HCT116 (cell line): ENCODE measurements at places on chromosomes 3 and 15.

DNA sequence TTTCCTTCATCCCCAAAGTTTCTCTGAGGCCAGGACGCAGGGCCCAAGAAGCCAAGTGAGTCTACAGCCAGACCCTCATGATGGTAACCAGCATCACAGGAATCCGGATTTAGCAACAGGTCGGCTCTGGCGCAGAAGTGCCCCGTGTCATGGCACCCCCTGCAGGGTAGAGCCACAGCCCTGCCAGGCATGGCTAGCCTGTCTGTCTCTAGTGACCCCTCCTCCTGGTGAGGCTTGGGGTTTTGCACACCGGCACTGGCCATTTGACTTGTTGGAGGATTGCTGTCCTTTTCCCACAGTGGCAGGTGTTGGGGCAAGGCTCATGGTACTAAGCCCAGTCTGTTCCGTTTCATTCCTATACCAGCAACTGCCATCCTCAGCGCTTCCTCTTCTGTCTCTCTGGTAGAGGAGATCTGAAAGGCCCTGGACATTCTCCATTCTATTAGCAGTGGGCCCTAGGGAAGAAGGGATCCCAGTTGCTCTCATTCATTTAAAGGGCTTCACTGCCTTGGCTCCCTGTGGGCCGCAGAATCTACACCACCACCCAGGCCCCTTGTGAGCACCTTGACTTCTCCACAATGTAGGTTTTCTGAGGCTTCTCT, 9.4 kb upstream of the CHAC1 start:
- no peak overlapping the region for H3K4me3 ChIP-seq
- no peaks in the 10 kb centered on the region for H3K36me3 ChIP-seq
- no peak for DNase-seq
- no peaks in the 10 kb centered on the region for H3K27me3 ChIP-seq
- peaks cover 12% of the 10 kb centered on the region; the same call in 1 of the 2 replicates for H3K4me1 ChIP-seq

GRCh38 chr15:67043939-67044771, 21.2 kb upstream of the SMAD3 start:
- no peak overlapping the region for H3K4me3 ChIP-seq
- peak overlapping the region; percentile 50 for H3K27ac ChIP-seq
- no peak for DNase-seq
- peaks cover 29% of the 10 kb centered on the region for H3K4me1 ChIP-seq

DNA sequence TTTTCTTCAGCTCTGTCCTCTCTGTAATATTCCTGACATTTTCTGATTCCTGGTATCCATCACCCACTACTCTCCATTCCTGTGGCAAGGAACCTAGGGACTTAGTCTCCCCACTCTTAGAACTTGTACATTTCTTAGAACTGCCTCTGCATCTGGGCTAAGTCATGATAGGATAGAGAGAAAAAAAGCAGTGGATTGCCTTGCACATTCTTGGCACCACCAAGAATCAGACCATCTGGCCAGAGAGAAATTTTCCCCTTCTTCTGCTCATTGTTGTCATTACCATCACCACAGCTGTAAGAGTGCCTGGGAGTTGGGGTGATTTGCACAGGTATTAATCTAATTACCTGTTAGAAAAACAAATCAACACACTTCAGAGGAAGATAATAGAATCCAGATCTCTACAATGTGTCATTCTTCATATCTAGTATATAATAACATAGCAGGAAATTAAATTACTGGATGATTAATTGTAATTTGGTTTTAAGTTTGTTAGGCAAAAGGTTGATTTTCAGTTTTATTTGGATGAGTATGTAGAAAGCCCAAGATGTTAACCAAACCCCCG, 264.8 kb upstream of the ZPLD1 start:
- no peaks in the 10 kb centered on the region for H3K27me3 ChIP-seq
- DNase-seq = no peak
- no peaks in the 10 kb centered on the region for H3K4me1 ChIP-seq
- no peak overlapping the region for H3K27ac ChIP-seq
- H3K4me3 ChIP-seq = no peak overlapping the region

GRCh38 chr3:56826831-56827722, 25.3 kb upstream of the ARHGEF3 start:
- peaks cover 32% of the 10 kb centered on the region for H3K4me1 ChIP-seq
- no peak overlapping the region for H3K4me3 ChIP-seq
- H3K36me3 ChIP-seq = no peaks in the 10 kb centered on the region
- no peak for DNase-seq

DNA sequence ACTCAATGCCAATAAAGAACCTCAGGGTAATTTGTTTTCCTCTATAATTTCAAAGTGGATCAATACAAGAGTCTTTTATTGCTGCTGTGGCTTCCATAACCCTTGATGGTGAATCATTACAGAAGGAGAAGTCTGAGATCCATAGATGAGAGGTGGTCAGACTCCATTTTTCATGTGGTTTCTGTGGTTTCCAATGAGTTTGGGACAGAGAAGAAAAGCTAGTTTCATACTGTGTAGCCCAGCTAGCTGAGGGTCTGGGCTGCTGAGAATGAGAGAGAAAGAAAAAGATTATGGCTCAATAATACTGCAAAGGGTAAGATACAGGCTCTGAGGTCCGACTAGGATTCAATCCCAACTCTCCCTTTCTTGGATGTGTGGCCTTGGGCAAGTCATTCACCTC, 180.6 kb upstream of the LRRN1 start:
- H3K4me1 ChIP-seq = no peaks in the 10 kb centered on the region
- no peaks in the 10 kb centered on the region for H3K27me3 ChIP-seq
- H3K4me3 ChIP-seq = no peak overlapping the region
- no peak overlapping the region for H3K27ac ChIP-seq
- no peak for DNase-seq

- H3K4me3 ChIP-seq = no peak overlapping the region
- DNase-seq = no peak
- H3K4me1 ChIP-seq = no peaks in the 10 kb centered on the region
- H3K27me3 ChIP-seq = no peaks in the 10 kb centered on the region
- no peak overlapping the region for H3K27ac ChIP-seq
- H3K36me3 ChIP-seq = no peaks in the 10 kb centered on the region
Observed at GRCh38 chr15:25812845-25813244, 50.3 kb downstream of the ATP10A start.

DNA sequence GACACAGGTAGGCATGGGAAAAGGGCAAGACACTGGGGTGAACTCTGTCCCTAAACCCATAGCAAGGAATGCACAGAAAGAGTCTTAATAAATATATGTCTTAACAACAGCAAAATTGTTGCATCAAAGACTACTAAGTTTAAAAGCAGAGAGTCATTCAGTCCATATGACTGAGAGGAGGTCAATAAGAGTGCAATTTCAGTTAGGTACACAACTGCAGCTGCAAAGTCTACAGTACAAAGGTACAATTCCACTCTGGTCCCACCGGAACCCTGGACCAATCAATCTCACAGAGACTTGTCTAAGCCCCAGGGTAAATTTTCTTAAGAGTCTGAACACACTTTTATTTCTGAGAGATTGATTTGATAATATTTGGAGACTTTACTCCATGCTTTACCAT, 6.9 kb downstream of the CP start:
- DNase-seq = no peak
- H3K36me3 ChIP-seq = no peaks in the 10 kb centered on the region
- H3K27ac ChIP-seq = no peak overlapping the region
- H3K4me3 ChIP-seq = no peak overlapping the region
- H3K4me1 ChIP-seq = no peaks in the 10 kb centered on the region
- no peaks in the 10 kb centered on the region for H3K27me3 ChIP-seq

DNA sequence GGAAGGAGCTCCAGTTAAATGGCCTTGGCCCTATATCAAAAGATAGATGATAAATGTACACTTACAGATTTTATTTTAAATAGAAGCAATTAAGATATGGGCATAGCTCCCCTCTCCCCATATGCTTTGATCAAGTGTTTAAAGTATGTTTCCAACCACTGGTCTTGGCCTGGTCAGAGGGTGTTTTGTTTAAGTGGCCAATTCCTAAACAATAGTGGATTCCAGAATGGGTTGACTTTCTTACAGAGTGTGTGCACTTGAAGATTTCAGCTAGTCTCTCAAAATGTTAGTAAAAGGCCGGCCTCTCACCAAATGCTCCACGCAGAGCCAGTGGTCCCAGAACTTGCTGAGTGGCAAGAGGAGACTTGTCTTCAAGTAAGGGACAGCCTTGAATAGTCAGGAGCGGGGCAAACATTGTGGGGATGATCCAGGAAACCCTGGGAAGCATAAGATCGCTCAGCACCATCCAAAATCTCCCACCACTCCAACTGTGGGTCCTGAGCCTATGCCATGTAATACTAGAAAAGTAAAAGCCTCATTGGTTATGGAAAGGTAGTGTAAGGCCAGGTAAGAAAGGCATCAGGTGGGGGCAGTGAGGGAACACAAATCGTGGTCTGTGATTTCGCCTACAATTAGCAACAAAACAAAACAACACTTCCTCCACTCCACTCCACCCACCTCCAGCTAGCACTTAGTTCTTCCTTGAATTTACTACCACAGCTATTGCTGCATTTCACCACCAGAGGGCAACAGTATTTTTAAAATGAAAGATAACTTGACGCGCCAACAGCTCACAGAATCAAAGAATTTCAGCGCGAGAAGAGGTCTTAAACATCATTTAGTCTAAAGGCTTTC, 4.8 kb downstream of the RARRES1 start:
- DNase-seq = peak; percentile 42
- no peak overlapping the region for H3K27ac ChIP-seq
- H3K4me3 ChIP-seq = no peak overlapping the region
- H3K4me1 ChIP-seq = peaks cover 13% of the 10 kb centered on the region
- no peaks in the 10 kb centered on the region for H3K36me3 ChIP-seq

DNA sequence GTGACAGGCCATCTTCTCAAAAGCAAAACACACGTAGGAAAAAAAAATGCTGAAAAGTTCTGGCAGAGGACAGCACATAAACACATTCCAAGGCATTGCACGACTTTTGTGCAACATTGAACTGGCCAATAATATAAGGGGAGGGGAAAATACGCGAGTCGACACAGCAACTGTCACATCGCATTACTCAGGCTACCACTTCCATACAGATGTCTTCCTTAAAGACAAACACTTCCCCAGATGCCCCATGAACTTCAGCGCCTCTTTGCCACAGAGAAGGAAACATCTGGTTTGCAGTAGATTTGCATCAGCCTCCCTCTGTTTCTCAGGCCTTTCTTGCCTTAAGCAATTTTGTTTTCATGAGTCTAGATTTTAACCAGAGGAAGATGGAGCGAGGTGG, 144.4 kb upstream of the IGF1R start:
- peaks cover 52% of the 10 kb centered on the region for H3K27me3 ChIP-seq
- H3K4me3 ChIP-seq = no peak overlapping the region
- H3K4me1 ChIP-seq = no peaks in the 10 kb centered on the region
- no peak overlapping the region for H3K27ac ChIP-seq
- no peaks in the 10 kb centered on the region for H3K36me3 ChIP-seq

GRCh38 chr3:131048030-131048429, 21.4 kb downstream of the NEK11 start:
- DNase-seq = no peak
- H3K4me3 ChIP-seq = no peak overlapping the region; the same call in 1 of the 2 replicates
- H3K27me3 ChIP-seq = no peaks in the 10 kb centered on the region
- no peak overlapping the region for H3K27ac ChIP-seq
- no peaks in the 10 kb centered on the region for H3K36me3 ChIP-seq

DNA sequence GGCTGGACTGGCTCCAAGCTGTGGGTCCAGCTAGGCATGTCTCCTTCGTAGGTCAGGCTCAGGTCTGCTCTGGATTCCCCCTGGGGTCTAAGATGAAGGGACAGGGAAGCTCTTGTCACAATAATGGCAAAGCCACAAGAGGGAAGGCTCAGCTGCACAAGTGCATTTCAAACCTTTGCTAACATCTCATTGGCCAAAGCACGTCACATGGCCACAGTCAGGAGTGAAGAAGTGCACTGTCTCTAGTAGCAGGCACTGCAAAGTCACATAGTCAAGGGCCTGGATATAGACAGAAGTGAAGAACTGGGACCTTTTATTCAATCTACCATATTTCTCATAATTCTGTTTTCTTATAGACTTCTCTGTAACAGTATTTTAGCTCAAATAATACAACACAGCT, 20.1 kb downstream of the DLEC1 start:
- H3K27me3 ChIP-seq = no peaks in the 10 kb centered on the region
- H3K4me3 ChIP-seq = no peak overlapping the region
- no peak for DNase-seq
- H3K27ac ChIP-seq = no peak overlapping the region
- H3K36me3 ChIP-seq = no peaks in the 10 kb centered on the region
- H3K4me1 ChIP-seq = no peaks in the 10 kb centered on the region

GRCh38 chr15:70875001-70875782, 17.0 kb downstream of the THAP10 start:
- H3K36me3 ChIP-seq = no peaks in the 10 kb centered on the region
- no peak for DNase-seq
- H3K27me3 ChIP-seq = no peaks in the 10 kb centered on the region
- H3K27ac ChIP-seq = no peak overlapping the region
- no peak overlapping the region for H3K4me3 ChIP-seq

DNA sequence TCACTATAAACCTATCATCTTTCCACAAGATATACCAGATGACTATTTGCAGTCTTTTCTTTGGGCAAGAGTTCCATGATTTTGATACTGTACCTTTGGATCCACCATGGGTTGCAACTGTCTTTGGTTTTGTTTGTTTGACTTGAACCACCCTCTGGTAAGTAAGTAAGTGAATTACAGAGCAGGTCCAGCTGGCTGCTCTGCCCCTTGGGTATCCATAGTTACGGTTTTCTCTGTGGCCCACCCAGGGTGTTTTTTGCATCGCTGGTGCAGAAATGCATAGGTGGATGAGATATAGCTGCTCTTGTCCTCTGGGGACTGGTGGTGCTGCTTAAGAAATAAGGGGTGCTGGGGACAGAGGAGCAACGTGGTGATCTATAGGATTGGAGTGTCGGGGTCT, 33.8 kb downstream of the CHDH start:
- no peaks in the 10 kb centered on the region for H3K36me3 ChIP-seq
- no peak for DNase-seq
- no peak overlapping the region for H3K27ac ChIP-seq
- H3K4me1 ChIP-seq = no peaks in the 10 kb centered on the region
- H3K27me3 ChIP-seq = no peaks in the 10 kb centered on the region

GRCh38 chr3:127685708-127686511, 13.2 kb downstream of the ABTB1 start:
- no peak for DNase-seq
- no peaks in the 10 kb centered on the region for H3K27me3 ChIP-seq
- peaks cover 13% of the 10 kb centered on the region for H3K4me1 ChIP-seq

DNA sequence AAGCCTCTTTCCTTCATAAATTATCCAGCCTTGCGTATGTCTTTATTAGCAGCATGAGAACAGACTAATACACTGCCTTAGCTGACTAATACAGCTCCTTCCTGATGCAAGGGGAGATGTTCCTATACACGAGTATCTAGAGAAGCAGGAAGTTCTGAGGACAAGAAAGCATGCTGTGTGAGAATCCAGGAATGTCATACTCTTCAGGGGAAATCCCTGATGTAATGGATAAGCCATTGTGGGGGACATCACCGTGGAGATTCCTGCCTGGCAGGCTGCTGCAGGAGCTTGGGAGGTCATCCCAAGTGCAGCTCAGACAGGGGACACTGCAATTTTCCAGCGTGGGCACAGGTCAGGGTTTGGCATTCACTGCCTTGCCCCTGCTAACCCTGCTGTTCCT, 476.9 kb downstream of the NR2F2 start:
- no peaks in the 10 kb centered on the region for H3K4me1 ChIP-seq
- no peak overlapping the region for H3K27ac ChIP-seq
- H3K36me3 ChIP-seq = no peaks in the 10 kb centered on the region
- no peaks in the 10 kb centered on the region; the same call in 1 of the 2 replicates for H3K27me3 ChIP-seq
- no peak overlapping the region for H3K4me3 ChIP-seq

- H3K36me3 ChIP-seq = no peaks in the 10 kb centered on the region
- no peak overlapping the region for H3K4me3 ChIP-seq
- no peaks in the 10 kb centered on the region for H3K27me3 ChIP-seq
- DNase-seq = no peak
Observed at GRCh38 chr3:15199493-15200105, 6.4 kb upstream of the CAPN7 start.

GRCh38 chr15:78438619-78439285, 736 bp downstream of the IREB2 start:
- peak overlapping the region; percentile 91 for H3K4me3 ChIP-seq
- DNase-seq = no peak
- peak overlapping the region; percentile 88 for H3K27ac ChIP-seq
- peaks cover 18% of the 10 kb centered on the region for H3K4me1 ChIP-seq
- no peaks in the 10 kb centered on the region for H3K27me3 ChIP-seq
